ENCODE measurements at places on chromosomes 1 and 21.

DNA sequence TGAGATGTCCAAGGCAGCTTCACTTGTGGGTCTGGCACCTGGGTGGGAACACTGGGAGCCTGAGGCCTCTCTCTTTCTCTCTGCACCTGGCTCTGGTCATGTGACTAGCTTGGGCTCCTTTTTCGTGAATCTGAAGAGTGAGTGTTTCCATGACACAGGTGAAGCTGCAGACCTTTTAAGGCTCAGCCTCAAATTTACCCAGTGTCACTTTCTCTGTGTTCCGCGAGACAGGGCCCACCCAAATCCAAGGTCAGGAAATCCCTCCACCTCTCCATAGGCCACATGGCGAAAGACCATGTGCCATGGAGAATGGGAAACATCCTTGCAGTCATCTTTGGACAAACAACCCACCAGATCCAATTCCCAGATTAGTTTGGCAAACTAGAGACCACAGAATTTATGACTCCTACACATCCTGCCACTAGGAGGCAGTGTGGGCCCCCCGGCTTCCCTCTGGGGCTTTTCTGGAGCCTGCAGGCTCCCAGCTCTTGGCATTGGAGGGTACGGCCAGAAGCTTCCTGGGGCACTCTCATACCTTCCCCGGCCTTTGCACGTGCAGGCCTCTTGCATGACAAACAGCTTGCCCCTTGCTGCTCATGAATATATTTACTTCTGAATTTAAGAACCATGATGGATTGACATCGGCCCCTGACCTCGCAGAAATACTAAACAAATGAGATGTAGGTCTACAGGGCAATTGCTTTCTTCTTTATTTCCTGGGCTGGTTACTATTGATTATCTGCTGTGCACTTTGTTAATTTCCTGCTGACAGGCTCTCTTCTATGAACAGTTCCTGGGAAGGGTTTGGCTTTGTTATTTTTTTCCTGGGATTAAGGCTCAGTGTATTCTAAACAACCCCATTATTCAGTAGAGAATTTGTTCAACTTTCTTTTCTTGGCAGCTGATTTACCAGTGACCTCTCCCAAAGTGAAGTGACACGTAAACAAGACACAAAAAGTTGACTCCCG is 180.7 kb downstream of the KAZN start:
- DNase-seq: peak; percentile 42

- no peak for DNase-seq
Observed at GRCh38 chr1:165854101-165854845, 26.9 kb downstream of the UCK2 start.

DNA sequence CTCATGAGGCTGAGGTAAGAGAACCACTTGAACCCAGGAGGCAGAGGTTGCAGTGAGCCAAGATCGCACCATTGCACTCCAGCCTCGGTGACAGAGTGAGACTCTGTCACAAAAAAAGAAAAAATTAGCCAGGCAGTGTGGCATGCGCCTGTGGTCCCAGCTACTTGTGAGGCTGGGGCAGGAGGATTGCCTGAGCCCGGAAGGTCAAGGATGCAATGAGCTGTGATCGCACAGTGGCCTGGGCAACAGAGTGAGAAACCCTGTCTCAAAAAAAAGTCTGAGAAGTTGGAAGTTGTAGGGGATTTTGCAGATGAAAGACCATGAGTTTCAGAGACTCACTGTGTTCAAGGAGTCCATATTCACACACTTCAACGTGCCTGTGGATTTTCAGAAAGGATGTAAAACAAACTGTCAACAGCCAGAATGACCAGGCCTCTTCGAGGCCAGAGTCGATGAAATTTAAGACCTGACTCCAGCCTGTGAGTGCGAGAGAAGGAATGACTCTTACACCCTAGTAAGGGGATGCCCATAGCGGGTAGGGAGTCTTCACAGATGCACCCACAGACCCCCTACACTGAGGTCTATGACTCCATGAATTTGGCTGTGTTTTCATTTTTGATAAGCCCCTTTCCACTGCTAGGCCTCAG is 2.2 kb downstream of the S100A13 start:
- DNase-seq: no peak

GRCh38 chr1:95039360-95040031 is 33.3 kb downstream of the ALG14 start:
- no peak for DNase-seq

GRCh38 chr21:41379901-41380300 is 18.1 kb downstream of the MX2 start:
- no peak for DNase-seq

DNA sequence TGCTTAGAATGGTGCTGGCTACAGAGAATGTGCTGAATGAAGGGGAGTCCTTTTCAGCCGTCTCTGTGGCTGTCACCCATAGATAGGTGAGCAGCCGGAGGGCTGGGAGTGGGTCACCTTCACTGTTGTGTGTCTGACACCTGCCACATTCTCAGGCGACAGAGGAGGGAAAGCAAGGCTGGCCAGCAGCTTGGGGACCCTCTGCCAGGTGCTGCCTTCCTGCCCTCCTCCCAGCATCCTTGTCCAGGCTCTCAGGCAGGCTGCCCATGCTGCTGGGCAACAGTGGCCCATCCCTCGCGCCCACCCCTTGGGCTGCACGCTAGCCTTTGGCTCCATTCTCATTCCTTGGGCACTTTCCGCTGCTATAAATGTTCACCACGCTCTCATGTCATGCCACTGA is 22.1 kb downstream of the CYB5RL start:
- DNase-seq: no peak

DNA sequence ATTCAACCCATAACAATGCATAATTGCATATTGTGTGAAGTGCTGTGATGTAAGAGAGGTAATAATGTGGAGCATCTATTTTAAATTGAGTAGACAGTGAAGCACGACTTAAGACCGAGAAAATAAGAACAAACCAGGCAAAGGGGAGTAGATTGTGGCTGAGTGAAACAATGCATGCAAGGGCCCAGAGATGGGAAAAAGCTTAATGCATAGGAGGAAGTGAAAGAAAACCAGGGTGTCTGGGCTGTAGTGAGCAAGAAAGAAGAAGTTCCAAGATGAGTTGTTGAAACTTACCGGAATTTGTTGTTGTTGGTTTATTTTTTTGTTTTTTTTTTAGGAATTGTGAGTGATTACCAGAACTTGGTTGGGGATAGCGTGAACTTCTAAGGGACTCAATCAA is 104.7 kb downstream of the SNX7 start:
- DNase-seq: no peak

DNA sequence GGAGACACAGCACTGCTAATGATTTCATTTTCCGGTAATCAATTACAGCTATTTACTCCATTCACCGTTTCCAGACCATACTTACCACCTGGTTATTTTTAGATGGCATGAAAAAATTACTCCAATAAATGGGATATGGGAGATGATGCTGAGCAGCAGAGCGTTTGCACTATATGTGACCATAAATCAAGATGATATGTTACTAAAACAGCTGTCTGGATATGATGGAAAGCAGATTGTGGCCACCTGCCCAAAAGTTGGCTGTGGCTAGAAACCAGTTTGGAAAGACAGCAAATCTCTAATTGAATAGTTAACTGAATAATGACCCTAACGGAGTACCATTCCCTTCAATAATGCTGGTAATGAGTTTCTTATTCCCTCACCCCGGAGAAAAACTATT is 22.5 kb upstream of the KCTD3 start:
- DNase-seq: no peak

DNA sequence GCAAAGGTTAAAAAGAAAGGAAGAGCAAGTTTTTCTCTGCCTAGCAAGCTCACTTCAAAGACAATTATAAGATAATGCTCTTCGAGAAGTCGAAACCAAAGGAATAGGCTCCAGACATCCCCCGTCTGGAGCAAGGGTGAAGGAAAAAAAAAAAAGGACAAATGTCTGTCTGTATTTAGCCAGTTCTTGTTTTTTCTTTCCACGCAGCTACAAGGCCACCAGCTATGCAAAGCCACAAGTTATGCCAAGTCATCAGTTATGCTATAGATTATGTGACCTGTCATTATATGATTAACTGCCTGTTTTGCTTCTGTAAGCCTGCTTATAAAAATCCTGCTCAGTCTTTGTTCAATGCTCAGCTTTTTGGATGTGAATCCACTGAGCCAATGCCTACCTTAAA is 2.4 kb upstream of the THEM5 start:
- DNase-seq: no peak

DNA sequence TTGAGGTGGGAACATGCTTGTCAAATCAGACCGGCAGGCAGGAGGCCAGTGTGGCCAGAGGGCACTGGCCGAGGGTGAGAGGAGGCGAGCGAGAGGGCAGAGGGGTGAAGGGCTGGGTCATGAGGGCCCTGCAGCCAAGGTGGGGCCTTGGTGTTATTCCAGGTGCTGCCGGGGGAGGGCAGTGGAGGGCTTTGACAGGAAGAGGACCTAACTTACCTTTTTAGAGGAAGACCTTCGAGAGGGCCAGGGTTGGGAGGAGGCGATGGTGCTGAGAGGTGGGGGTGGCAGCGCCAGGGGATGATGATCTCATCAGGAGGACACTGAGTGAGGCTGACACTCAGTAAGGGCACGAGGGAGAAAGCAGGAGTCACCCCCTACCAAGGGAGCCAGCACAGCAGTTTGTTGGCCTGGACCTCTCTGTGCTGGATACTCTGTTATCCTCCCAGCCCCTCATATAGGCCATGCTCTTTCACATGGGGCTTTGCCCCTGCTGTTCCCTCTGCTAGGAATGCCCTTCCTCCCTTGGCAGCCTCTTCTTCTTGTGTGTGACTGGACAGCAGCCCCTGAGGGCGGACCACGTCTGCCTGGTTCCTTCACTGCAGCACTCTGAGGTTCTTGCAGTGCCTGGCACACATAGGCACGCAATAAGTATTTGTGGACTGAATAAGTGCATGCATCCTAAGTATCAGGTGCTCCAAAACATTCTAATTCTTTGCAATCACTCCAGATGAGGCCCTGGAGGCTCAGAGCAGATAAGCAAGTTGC is 7.5 kb upstream of the TTC22 start:
- no peak for DNase-seq

GRCh38 chr1:168833801-168834224 is 104.8 kb upstream of the DPT start:
- no peak for DNase-seq

DNA sequence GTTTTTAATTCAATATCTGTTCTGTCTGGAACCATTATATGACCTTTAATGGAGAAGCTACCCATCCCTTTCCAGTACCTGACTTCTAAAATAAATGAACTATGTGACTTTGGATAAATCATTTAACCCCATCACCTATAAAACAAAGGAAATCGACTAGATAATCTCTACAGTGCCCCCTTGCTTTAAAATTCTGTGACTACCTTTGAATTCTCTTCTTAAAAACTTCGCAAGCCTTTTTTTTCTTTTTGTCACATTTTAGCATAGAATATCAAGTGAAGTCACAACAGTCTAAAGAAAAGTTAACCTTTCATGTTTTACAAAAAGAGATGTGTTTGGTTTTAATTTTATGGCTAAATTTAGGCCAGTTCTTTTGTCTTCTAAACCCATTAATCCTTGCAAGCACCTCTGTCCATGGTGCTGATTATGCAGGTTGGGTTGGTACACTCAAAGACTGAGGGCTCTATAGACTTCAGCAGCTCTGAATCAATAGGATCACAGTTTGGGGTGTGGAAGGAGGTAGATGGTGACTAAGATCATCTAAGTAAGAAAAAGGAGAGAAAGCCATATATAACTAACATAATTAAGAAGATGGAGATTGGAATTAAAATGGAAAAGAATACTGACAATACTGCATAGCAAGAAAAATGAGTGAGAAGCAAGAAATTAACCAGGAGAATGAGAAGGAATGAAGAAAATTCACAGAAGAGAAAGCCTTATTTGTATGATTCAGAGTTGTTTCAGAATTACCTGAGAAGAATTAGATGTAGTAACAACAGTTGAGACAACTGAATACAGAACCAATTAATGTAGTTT is 59.2 kb downstream of the TBX15 start:
- peak; percentile 45 for DNase-seq

- no peak for DNase-seq
Observed at GRCh38 chr1:59696421-59697115, 118.2 kb upstream of the HOOK1 start.

- DNase-seq: no peak
Observed at GRCh38 chr1:243465738-243466137, 209.9 kb downstream of the SDCCAG8 start.

- DNase-seq: peak; percentile 24
Observed at GRCh38 chr1:209674957-209675564, at the start of gene G0S2. Gene G0S2, plus strand, starts transcription at chr1:209675412. Its CDS starts 273 bp downstream, at chr1:209675685.

DNA sequence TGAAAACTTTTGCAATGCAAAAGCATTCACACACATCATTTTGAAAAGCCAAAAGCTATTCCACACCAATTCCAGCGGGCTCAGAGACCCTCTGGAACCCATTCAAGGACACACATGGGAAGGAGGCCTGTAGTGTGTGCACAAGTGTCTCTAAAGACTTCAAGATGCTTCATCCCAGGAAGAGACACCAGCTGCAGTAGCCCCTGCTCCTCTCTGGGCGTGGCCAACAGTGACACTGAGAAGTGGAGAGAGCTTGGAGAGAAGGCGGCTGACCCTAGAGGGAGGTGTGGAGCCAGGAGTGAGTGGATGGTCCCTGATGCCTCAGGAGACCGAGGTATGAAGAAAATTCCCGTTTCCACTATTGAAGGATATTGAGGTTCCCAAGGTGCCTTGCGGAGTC is 14.9 kb upstream of the TNNI1 start:
- DNase-seq: no peak

GRCh38 chr1:36911561-36912364 is 122.6 kb downstream of the GRIK3 start:
- no peak for DNase-seq

- no peak for DNase-seq
Observed at GRCh38 chr1:21123287-21123948, 53.3 kb downstream of the EIF4G3 start.

DNA sequence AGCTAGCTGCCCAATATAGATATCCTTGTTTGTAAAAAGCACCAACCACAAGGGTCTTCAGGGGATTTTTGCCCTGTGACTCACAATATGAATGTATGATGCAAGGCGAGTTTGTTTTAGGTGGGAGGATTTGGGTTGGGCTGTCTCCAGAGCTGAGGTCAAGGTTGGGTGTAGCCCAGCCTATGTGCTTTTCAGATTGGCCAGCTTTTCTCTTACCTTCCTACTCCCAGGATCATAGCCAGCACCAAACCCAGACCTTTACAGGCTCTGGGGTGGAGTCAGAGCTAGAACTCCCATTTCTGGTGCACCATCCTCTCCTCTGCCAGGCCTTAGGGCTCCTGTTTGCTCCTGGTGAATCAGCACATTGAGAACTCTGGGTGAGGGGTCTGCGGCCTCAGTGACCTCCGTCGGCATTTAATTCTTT is 55.6 kb upstream of the GCLM start:
- no peak for DNase-seq

- no peak for DNase-seq
Observed at GRCh38 chr1:70140894-70141293, 64.5 kb downstream of the LRRC40 start.

- DNase-seq: no peak
Observed at GRCh38 chr1:97989094-97989680, 68.4 kb upstream of the DPYD start.

GRCh38 chr1:29832936-29833335 is 596.6 kb downstream of the PTPRU start:
- DNase-seq: no peak

Data from progenitor cell of endocrine pancreas (in vitro differentiated cells).